ENCODE measurements at places on chromosomes 2 and 18.
A peak's percentile ranks its signal among the peaks of the same experiment; 100 is the strongest.

GRCh38 chr2:71510196-71510807, 56.9 kb downstream of the DYSF start:
- peak; percentile 57 for DNase-seq

GRCh38 chr2:20217041-20217970, 7.6 kb downstream of the SDC1 start:
- no peak for DNase-seq

GRCh38 chr18:34321066-34321465, 96.4 kb upstream of the NOL4 start:
- no peak for DNase-seq

DNA sequence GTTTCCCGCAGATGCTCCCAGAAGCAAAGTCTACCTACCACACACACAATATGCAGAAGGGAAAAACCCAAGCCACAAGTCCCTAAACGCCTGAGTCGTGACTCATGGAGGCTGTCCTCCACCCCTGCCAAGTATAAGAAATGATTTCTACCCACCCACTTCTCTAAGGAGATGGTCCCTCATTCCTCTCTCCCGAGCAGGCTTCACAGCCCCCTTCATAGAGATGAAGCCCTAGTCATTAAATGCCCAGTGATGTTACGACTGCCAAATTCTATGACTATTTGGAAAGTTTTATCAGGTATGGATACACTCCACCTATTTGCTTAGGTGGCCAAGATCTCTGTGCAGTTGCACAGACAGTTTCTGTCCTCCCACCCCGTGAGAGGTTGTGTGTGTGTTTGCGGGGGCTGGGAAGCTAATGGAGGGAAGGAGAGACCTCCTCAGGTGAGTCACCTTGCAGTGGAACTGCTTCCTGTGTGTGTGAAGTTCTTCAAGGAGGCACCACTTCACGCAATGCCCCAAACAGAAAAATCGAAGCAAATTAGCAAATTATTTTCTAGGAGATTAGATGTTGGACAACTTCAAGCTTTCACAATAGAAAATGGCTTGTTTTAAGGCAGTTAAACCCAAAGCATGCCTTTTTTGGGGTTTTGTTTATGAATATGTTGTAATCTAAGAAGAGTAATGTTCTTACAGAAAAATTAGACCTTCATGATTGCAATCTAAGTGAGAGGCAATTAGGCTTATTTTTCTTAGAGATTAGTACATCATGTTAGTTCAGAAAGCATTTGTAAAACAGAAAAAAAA, 175.2 kb downstream of the TGIF1 start:
- DNase-seq: no peak

- DNase-seq: no peak
Measured at GRCh38 chr2:235504441-235505180, 10.8 kb downstream of the AGAP1 start.

DNA sequence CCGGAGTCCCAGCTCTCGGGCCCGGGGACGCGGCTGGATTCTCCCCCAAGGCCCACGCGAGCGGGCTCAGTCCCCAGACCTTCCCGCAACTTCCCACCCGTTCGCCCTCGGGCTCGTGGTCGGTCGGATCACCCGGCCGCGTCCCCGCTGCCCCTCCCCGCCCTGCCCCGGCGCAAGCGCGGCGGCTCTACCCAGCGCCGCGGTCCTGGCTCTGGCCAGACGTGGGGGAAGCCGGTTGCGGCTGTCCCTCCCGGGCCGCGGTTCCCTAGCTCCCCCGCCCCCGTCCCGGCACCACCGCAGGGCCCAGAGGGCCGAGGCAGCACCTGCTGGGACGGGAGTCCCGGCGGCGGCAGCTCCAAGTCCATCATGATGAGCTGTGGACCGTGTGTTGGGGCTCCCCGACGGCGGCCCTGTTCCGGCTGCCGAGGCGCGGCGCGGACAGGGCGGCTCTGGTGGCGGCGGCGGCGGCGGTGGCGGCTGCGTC, 276 bp downstream of the NFE2L2 start:
- DNase-seq: no peak

DNA sequence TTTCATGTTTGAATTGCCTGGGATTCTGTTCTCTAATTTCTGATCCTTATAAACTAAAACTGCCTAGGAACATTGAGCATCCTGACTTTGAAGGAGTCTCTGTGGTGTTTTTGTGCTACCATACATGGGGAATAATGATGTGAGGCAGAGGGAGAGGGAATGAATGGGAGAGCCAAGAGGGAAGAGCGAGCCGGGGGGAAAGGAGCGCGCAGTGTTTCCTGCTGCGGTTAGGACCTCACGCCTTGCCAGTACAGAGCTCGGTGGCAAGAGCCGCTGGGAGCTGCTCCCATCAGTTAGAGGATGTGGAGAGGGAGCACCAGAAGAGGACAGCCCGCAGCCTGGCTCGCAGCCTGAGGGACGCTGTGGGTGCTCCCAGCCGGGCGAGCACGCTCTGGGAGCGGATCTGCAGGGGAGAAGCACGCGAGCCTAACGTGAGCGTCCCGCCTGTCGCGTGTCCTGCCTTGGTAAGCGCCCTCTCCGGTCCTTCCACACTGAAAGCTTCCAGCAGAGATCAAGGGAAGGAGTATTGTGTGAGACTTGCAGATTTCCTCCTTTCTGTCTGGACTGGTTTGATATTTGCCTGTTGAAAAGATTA, 114.7 kb downstream of the FAM210A start:
- DNase-seq: no peak

GRCh38 chr2:224570328-224570993, 14.7 kb downstream of the CUL3 start:
- no peak for DNase-seq

- DNase-seq: no peak
Measured at GRCh38 chr2:4915357-4915756, 776.8 kb upstream of the SOX11 start.
